ENCODE measurements at places on chromosomes 2 and 18.

- DNase-seq = no peak
These were observed 49.0 kb upstream of the ATIC start for GRCh38 chr2:215262741-215263362.

- DNase-seq = peak; percentile 36
These were observed 7.0 kb upstream of the AOX1 start for GRCh38 chr2:200578778-200579177.

GRCh38 chr2:54429811-54430551 is 26.1 kb upstream of the SPTBN1 start:
- DNase-seq = no peak

DNA sequence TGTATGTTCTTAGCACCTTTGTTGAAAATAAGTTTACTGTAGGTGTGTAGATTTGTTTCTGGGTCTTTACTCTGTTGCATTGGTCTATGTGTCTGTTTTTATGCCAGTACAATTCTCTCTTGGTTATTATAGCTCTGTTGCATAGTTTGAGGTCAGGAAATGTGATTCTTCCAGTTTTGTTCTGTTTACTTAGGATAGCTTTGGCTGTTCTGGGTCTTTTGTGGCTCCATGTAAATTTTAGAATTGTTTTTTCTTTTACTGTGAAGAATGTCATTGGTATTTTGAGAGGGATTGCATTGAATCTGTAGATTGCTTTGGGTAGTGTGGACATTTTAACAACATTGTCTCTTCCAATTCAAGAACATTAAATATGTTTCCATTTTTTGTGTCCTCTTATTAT is 69.1 kb downstream of the ANKRD62 start:
- no peak for DNase-seq

DNA sequence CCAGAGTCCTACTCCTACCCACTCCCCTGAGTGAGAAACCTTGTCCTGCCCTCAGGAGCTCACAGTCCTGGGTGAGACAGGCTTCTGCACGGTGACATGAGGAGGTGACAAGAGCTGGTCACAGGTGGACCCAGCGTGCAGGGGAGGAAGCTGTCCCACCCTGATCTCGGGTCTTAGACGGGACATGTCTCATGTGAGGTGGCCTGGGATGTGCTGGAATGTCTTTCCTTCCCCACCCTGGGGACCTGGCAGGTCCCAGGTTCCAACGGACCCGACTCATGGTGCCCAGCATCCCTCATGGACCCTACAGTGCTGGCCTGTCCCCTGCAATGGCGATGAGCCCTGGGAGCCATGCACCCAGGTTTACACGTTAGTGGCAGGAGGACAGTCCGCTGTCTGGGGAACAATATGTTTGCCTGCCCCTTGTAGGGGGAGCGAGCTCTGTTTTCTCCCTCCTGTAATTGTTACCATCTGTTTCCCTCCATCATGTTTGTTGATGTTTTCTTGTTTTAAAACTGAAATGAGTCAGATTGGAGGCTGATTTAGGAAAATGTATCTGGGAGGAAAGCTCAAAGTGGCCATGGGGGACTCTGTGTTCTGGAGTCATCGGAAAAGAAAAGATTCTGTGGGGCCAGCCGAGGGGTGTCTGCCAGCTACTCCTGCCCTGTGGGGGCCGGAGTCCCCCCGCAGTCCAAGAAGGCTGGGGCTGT is 238.1 kb downstream of the KLHL29 start:
- no peak for DNase-seq

DNA sequence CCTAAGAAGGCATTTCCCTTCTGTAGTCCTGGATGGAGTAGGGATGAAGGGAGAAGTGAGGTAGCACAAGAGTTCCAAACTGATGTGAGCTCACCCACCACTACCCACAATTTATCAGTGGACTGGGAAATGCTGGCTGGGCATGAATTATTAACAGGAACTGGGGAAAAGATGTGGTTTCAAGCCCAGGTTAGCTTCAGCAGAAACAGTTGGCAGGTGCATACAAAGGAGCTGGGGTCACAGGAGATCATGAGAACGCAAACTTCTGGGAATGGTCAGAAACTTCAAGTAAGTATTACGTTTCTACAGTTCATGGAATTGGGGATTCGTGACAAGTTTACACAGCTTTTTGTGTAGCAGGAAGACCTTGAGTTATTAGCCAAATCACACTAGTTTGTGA is 5.4 kb downstream of the CCDC141 start:
- DNase-seq = no peak

DNA sequence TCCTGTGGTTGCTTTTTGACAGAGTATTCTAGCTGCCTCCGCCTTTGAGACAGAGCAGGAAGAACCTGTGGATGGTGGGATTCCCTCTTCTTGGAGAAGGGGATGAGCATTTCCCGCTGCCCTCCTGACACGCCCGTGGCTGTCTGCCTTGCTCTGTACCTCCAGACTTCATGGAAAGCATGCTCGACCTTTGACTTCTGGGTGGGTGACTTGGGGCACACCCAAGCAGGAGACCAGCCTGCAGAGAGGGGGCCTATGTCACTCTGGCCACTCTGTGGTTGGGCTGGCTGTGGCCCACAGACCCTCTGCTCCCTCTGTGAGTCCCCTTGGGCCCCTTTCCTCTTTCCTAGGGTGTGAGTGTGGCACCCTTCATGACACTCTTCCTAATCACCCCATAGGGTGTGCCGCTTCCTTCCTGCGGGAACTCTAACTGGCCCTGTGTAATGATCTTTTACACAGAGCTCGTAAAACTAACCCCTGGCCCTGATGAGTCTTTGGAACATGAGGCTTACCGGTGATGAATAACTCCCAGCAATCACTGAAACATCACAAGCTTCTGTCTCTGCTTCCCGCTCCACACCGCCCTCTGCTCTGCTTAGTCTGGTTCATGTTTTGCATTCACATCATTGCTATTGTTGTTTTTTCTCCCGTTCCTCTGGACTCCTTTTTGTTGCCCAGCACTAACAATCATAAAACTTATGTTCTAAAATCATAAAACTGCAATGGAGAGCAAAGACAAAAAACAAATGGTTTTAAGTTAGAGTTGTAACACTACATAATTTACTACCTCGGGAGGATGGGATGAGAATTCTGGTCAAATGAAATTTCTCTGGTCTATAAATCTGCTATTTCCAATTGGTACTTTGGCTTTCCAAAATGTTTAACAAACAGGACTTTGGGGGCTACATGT is 101.1 kb downstream of the SH3YL1 start:
- DNase-seq = no peak

GRCh38 chr2:237474931-237475703 is 11.9 kb upstream of the MLPH start:
- peak; percentile 93 for DNase-seq

- DNase-seq = peak; percentile 84
These were observed 52.5 kb downstream of the AQP4 start for GRCh38 chr18:26813043-26813442.

DNA sequence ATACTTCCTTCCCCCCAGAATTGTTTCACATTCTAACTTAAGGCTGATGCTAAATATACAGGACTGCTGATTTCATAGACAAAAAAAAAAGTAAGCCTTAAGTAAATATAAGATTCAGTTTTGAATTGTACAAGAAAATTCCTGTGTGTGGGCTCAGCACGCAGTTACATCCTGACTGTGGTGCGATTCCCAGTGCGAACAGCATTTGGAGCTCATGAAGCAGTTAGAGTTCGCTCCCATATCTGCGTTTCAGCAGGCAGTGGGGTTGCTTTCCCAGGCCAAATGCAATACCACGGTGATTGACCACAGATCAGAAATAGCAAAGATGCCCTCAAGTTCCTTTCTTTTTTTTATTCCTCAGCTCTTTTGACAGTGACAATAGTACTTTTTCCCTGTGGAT is 75.6 kb downstream of the SATB2 start:
- no peak for DNase-seq

DNA sequence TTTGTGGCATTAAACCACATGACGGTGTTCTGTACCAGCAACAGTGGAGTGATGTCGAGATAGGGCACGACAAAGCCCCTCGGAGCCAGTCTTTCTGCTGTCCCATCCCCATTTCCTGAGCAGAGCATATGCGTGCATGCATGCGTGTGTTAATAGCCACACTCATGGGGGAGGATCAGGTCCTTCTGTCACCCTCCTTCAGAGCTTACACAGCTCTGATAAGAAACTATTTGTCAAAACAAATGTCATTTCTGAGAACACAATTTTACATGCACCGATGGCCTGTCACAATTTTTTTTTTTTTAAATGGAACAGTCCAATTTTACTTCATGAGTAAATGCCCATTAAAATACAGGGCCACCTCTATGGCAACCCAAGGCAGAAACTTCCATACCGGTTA is 95.9 kb upstream of the ZBTB14 start:
- no peak for DNase-seq

DNA sequence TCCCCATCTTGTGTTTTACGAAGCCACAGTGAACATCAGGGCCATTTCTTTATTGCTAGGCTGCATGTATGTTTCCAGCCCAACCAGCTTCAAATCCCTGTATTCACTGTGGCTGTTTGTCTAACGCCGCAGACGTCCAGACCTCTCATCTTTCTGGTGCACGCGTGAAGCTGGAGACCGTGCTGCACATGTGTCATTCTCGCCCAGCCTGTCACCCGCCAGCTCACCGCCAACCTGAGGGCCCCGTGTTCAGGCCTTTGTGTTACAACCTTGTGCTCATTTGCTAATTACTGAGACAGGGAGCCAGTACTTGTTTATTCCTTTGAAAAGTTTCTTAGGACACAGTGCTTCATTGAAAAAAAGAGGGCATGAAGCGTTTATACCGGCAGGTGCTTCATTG is 21.4 kb downstream of the SALL3 start:
- no peak for DNase-seq

- DNase-seq = no peak
These were observed 2.9 kb upstream of the C2orf72 start for GRCh38 chr2:231034291-231034882.

GRCh38 chr2:69178756-69179155 is 165.8 kb downstream of the ANTXR1 start:
- DNase-seq = no peak

DNA sequence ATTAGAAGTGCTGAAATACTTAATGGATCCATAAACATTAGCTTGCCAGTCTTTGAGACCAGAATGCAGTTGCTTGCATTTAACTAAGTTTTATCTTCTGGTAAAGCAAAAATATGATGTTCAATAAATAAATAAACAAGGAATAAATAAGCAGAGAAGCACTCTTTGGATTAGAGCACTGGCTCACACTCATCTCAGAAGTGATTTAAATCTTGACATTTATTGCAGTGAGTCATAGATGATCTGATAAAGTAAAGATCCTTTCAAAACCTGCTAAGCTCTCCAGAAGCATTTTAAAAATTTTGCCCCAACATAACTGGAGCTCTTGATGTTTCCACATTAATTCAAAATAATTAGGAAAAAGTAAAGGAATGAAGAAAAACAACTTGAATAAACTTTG is 66.8 kb downstream of the KYNU start:
- no peak for DNase-seq

GRCh38 chr18:63832470-63832869 is 55.0 kb upstream of the SERPINB2 start:
- no peak for DNase-seq

GRCh38 chr2:135708159-135708558 is 33.5 kb upstream of the UBXN4 start:
- DNase-seq = no peak

DNA sequence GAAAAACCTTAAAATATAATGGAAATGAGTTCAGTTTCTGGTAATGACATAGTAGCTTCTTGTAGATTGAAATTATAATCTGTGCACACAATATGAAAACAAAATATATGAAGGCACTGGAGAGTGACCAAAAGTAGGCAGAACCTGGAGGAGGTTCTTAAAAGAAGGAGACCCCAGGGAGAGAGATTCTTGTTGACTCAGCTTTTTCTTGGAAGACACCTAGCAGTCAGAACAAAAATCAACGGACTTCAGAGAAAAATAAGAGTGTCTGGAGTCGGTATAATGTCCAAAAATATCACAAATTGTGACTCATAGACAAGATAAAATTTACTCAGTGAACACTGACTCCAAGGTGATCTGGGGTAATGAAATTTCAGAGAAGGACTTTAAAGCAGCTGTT is 286.5 kb downstream of the CCDC178 start:
- no peak for DNase-seq

- no peak for DNase-seq
These were observed 104.0 kb downstream of the FSHR start for GRCh38 chr2:49050265-49050664.

DNA sequence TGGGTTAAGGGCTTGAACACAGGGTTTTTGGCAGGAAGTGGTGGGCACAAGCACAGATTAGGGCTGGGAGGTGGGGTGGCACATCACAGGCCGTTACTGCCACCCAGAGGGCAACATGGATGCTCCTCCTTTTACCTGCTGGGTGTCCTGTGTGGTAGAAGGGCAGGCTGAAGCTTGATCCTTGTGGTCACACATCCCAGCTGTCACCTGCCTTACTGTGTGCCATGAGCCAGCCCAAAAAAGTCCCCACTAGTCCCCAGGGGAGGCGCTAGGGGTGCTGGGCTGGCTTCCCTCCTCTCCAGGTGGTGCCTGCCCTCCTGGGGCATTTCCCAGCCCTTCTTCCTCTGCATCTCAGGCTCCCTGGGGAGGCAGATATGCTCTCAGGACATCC is 50.5 kb upstream of the ALPP start:
- DNase-seq = peak; percentile 54

- no peak for DNase-seq
These were observed 68.9 kb upstream of the FZD7 start for GRCh38 chr2:201964631-201965206.

GRCh38 chr2:130389358-130389757 is 33.5 kb downstream of the PTPN18 start:
- no peak for DNase-seq

GRCh38 chr18:74303936-74304335 is 11.7 kb upstream of the C18orf63 start:
- DNase-seq = no peak

DNA sequence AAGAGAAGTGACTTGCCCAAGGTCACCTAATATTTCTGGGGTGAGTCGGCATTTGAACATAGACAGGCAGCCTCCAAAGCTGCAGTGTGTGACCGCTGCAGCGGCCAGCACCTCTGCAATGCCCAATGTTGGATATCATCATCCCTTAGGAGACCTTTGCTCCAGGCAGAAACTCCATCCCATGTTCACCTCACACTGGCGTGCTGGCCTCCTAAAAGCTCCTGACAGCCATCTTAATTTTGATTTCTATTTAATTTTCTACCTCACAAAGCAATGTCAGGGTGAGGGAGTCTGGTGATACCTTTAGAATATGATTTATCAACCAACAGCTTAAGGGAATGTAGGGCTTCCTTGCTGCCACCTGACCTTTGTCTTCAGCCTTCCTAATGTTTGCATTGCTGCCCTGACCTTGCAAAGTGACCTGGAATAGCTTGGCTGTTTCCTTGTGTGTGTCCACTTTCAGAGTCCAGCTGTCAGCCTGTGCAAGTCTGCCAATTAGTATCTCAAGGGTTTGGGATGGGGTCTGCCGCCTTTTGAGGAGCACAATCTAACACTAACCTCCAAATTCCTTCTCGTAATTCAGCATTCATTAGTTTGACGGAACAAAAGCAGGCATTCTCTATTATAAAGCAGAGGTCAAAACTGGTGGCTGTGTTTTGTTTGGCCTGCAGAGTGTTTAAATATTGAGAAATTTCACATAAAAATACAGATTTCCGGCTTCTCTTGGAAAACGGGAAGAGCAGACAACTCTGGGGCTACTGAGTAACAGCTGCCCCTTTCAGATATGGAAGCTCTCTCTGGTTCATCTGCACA is 127.6 kb downstream of the PLEKHM3 start:
- no peak for DNase-seq
